ENCODE measurements at places on chromosomes 12 and 14. TPM values are rescaled to one million over a fixed set of nuclear protein-coding genes. Genes with fewer than 3 reads are reported as not detected.

OR8S1 gene
- not detected for total RNA-seq

LRRC10 gene
- not detected for total RNA-seq

ENDOU gene
- total RNA-seq = 3.4 TPM

LRRIQ1 gene
- 0.79 TPM for total RNA-seq

FLRT2 gene
- total RNA-seq = 41.2 TPM

CCDC197 gene
- not detected for total RNA-seq

GRIP1 gene
- total RNA-seq = 3.6 TPM

GALNT4 gene
- total RNA-seq = 4.6 TPM

PITPNM2 gene
- 7.4 TPM for total RNA-seq

CEBPE gene
- total RNA-seq = not detected

CLBA1 gene
- 10.7 TPM for total RNA-seq

PTGDR gene
- not detected for total RNA-seq

OR10A7 gene
- not detected for total RNA-seq

GARIN6 gene
- total RNA-seq = not detected

DEGS2 gene
- total RNA-seq = 3.4 TPM

PAPLN gene
- total RNA-seq = 3.7 TPM

STXBP6 gene
- total RNA-seq = not detected

FGD4 gene
- 10.1 TPM for total RNA-seq

REM2 gene
- 0.28 TPM for total RNA-seq

TBX3 gene
- total RNA-seq = 3.7 TPM

OR4E2 gene
- total RNA-seq = not detected

NTF3 gene
- total RNA-seq = not detected

MBD6 gene
- 8.0 TPM for total RNA-seq

RNASE9 gene
- not detected for total RNA-seq

CDCA3 gene
- total RNA-seq = 41.0 TPM

HSPB8 gene
- total RNA-seq = 3.4 TPM

ABCB9 gene
- 4.1 TPM for total RNA-seq

OR10AD1 gene
- total RNA-seq = not detected

CCDC177 gene
- not detected for total RNA-seq

HOXC4 gene
- not detected for total RNA-seq

DPPA3 gene
- not detected for total RNA-seq

DDN gene
- 0.28 TPM for total RNA-seq

ANO2 gene
- total RNA-seq = not detected

CACNA1C gene
- not detected for total RNA-seq

GCN1 gene
- 60.8 TPM for total RNA-seq

KCNH3 gene
- 0.07 TPM for total RNA-seq

FOXN4 gene
- total RNA-seq = not detected

MUCL1 gene
- 4.7 TPM for total RNA-seq
